A549 (cell line): ENCODE measurements at places on chromosomes 13 and 19. TPM values are rescaled to one million over a fixed set of nuclear protein-coding genes. Genes with fewer than 3 reads are reported as not detected.
A peak's percentile ranks its signal among the peaks of the same experiment; 100 is the strongest.

Gene LINGO3
- not detected in 3 replicates for polyA plus RNA-seq

Gene VN1R2
- not detected in 3 replicates for polyA plus RNA-seq

Gene MBD3L2
- polyA plus RNA-seq, result not detected in 3 replicates

DNA sequence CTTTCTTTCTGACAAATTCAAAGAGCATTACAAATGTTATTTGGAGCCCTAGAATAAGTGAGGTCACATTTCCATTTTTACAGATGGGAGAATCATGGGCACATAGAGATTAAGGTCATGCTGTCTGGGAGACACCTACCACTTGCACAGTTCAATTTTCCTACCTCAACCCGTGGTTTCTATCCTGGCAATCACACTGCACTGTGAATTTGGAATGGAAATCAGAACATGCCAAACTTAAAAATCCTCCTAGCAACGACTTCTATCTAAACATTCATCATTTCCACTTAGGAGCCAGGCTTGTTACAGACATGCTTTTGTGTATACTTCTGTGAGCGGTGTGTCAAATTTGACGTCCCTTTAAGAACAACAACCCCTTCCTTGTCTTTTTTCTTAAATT is 251.5 kb downstream of the DNAJC15 start:
- DNase-seq, result no peak

DNA sequence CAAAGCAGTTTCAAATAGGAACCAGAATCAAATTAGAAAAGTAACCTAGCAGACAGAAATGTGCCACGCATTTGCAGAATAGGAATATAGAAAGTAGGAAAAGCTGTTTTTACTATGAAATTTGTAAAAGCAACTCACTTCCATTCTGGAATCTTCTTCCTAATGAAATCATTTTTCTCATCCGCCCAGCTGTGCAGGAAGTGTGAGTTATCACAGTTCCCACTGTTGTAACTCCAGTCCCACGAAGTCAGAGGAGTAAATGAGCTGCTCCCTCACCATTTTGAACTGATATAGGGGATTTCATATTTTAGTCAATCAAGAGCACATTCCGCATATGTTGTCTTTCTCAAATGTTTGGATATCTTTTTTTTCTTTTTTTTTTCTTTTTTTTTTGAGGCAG is 230.8 kb downstream of the TBC1D4 start:
- DNase-seq, result no peak

- no peak for DNase-seq
Measured at GRCh38 chr13:113400621-113401451, 36.9 kb upstream of the GRTP1 start.

DNA sequence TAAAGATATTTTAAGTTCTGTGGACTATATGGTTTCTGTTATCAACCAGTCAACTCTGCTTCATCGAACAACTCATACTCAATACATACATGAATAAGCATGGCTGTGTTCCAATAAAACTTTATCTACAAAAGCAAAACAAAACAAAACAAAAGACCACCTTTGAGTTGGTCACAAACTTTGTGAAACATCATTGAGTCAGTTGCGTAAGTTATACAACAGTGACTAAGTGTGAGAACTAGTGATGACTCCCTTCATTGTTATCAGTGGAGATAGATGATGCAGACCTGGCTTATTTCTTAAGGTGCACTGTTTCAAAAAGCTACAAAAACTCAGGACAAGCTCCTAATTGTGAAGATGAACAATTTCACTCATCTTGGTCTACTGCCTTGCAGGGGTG is 14.5 kb upstream of the KLK4 start:
- DNase-seq, result peak; percentile 38
